ENCODE measurements at places on chromosomes 1 and 21.

DNA sequence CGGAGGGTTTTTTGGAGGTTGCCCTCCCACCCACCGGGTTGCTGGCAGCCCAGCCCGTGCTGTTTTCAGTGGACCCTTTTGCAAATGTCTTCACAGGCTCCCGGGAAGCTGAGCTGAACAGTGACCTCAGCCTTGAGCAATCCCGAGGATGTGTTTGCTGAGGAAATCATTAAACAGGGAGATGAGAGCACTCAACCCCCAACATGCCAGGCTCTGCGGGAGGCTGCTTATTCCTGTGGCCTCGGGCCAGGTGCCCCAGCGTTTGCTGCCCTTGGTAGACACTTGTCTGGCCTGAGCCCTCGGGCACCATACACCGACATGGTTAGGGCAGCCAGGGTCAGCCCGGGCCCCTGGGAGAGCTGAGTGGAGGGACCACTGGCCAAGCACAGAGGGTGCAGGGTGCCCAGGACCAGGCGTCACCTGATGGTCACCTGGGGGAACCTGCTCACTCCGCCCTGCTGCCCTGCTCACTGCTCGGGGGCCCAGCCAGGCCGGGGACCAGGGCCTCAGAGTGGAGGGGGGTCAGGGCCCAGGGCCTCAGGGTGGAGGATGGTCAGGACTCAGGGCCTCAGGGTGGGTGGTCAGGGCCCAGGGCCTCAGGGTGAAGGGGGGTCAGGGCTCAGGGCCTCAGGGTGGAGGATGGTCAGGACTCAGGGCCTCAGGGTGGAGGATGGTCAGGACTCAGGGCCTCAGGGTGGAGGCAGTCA lies 42.5 kb upstream of the POFUT2 start:
- no peak for DNase-seq

GRCh38 chr1:92587445-92587844 lies 100.7 kb upstream of the GFI1 start:
- no peak for DNase-seq

DNA sequence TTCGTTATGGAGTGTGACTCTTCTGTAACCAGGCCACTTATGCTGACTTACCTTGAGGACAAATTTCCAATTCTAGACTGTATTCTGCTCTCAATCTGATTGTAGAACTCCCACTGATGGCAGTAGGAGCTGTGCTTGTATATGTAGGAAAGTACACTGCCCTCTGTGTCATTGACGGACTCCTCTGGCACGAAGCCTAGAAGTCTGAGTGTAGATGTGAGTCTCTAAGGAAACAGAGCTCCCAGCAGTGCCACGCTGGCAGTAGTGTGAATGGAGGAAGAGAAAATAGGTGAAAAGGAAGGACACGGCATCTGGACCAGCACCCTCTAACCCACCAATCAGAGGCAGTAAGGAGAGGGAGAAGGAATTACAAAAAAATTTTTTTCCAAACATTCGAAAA lies 130.4 kb upstream of the ADGRL2 start:
- no peak for DNase-seq

GRCh38 chr1:202107801-202108731 lies 14.7 kb upstream of the GPR37L1 start:
- DNase-seq = no peak

DNA sequence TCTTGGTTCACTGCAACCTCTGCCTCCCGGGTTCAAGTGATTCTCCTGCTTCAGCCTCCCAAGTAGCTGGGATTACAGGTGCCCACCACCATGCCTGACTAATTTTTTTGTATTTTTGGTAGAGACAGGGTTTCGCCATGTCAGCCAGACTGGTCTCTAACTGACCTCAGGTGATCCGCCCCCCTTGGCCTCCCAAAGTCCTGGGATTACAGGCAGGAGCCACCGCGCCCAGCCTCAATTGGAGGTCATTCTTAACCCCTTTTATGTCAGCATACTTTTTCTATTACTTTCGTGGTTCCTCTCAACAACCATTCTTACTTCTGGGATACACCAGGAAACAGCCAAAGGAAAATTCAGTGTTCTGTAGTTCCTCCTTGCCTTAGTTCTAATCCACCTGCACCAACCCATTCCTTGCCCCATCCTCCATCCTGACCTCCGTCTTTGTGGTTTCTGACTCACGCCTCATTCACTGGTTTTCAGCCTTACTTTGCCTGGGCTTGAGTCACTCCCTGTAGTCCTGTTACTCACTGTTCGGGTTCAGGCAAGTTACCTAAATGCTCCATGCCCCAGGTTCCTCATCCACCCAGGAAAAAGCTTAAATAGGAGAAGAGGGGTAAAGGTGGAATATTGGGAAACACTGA lies 12.9 kb upstream of the BCL10 start:
- no peak for DNase-seq

GRCh38 chr1:218397752-218398339 lies 52.7 kb downstream of the TGFB2 start:
- DNase-seq = no peak

- no peak for DNase-seq
Measured at GRCh38 chr21:42395905-42396651, at the start of gene TMPRSS3. Gene TMPRSS3, minus strand, starts transcription at chr21:42396052. Its CDS starts 635 bp downstream, at chr21:42395417.

DNA sequence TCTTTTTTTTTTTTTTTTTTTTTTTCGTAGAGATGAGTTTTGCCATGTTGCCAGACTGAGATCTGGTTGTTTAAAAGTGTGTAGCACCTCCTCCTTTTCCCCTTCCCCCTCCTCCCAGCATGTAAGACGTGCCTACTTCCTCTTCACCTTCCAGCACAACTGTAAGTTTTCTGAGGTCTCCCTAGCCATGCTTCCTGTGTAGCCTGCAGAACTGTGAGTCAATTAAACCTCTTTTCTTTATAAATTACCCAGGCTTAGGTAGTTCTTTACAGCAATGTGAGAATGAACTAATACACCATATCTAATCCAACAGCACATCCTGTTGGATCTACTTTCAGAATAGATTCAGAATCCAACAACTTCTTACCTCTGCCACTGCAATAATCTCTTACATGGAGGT lies 111.1 kb downstream of the CLIC6 start:
- DNase-seq = no peak

DNA sequence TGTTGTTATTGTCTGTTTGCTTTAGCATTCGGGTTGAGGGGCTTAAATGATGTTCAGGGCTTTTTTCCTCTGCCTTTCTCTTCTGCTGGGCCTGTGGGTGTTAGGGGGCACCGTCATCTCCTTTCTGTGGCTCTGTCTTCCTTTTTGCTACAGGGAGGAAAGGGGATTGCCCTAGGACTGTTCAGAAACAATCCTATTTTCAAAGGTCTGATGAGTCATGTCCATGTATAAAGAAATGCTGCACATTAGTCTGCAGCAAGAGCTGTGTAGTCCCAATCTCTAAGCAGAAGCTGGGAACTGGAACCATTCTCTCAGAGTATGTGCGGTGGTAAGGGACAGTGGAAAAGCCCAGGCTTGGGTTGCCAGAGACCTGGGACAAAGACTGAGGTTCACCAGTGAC lies 462.3 kb downstream of the OMA1 start:
- DNase-seq = no peak

DNA sequence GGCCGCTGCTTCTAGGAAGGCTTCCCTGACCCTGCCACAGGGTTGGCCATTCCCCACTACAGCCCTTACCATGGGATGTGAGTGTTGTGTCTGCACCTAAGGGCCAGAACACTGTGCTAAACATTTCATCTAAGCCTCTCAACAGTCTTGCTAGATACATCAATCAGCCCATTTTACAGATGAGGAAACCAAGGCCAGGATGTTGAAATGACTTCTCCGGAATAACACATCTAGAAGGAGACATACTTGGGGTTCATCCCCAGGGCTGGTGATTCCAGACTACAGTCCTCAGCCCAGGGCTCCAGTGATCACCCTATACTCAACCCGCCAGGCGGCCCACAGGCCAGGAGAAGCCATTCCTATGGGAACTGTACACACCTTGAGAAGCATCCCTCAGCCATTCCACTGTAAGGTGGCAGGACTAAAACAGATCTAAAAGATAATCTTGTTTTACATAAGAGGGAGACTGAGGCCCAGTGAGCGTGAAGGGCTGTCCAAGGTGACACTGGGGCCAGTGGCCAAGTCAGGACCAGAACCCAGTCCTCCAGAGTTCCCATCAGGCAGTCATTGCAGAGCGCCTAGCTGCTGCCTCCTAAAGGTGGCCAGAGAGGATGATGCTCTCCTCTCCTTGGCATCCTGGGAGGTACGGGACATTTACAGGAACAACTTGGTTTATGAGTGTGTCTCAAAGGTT lies 119.5 kb downstream of the GLIS1 start:
- no peak for DNase-seq

DNA sequence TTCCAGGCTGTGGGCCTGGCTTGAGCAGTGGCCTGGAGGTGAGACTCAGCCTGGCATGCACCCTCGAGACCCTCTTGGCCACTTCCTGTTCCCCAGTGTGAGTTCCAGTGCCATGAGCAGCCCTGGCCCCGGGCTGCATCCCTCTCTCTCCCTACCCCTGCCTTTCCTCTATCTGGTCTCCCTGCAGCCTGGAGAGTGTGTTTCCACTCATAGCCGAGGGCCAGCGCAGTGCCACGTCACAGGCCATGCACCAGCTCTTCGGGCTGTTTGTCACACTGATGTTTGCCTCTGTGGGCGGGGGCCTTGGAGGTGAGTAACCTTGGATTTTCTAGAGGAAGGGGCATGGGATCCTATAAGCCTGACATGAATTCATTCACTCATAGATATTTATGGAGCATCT lies 13.6 kb downstream of the RHBG start:
- no peak for DNase-seq

GRCh38 chr1:167076136-167076710 lies 14.0 kb downstream of the GPA33 start:
- DNase-seq = no peak

- DNase-seq = no peak
Measured at GRCh38 chr1:115179397-115180079, 90.2 kb upstream of the TSPAN2 start.

GRCh38 chr1:217133958-217134856 lies 411.0 kb upstream of the ESRRG start:
- DNase-seq = no peak

Measured in stimulated activated CD4-positive, alpha-beta T cell treated with anti-CD3 and anti-CD28 coated beads, Interleukin-4, amount 100 ng/mL, for 48 hours (primary cell).